DMS53 (cell line): ENCODE measurements at places on chromosomes 2 and 18.

DNA sequence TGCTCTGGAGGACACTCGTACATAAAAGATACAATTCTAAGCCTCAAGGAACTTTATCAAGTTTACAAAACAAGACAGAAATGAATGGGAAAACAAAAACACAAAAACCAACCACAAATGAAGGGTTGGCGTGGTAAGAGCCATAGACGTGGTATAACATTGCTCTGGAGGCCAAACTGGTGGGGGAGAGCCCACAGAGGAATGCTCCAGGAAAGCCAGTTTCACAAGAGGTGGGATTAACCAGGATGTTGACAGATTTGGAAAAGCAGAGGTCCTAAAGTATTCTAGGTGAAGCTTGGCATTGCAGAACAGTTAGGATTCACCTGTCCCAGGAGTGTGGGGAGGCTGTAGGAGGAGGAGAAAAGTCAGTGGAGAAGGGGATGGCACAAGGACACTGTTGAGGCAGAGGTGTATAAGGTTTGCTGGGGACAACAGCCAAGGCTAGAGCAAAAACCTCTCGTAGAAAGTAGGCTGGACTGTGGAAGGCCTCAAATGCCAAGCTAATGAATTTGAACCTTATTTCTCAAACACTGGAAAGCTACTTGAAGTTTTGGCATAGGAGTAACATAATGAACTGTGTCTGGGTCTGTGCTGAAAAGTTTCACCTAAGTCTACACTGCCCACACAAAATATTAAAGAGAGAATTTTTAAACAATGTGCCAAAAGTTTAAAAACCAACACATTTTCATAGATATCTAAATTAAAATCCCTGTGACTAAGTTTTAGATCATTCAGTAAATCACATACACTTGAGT is 135.1 kb downstream of the THADA start:
- DNase-seq = no peak

- no peak for DNase-seq
Measured at GRCh38 chr2:238131761-238132462, 6.6 kb upstream of the KLHL30 start.

GRCh38 chr2:152450176-152450575 is 115.2 kb downstream of the FMNL2 start:
- DNase-seq = no peak

GRCh38 chr2:201116959-201117734 is 1.2 kb downstream of the CFLAR start:
- DNase-seq = peak; percentile 74

GRCh38 chr2:221245045-221245444 is 327.1 kb downstream of the EPHA4 start:
- DNase-seq = no peak

- no peak for DNase-seq
Measured at GRCh38 chr18:67260841-67261240, 255.7 kb downstream of the DSEL start.

DNA sequence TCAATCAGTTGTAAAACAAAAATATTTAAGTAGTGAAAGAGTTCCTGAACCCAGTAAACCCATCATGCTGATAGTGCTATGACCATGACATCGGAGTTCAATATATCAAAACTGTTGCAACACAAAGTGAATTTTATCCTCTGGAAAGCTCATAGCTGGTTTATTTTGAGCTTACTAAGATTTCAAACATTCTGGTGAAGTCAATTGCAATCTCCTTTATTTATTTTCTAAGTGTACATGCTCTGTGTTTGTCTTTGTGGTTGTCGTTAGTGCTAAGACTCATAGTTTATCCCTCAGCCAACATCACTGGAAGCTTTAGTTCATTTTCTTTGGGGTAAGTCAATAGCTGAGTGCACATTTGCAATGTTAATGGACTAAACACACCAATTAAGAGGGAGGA is 91.9 kb downstream of the QPCT start:
- no peak for DNase-seq

- DNase-seq = peak; percentile 63
Measured at GRCh38 chr2:179107737-179108136, 57.8 kb upstream of the CCDC141 start.

DNA sequence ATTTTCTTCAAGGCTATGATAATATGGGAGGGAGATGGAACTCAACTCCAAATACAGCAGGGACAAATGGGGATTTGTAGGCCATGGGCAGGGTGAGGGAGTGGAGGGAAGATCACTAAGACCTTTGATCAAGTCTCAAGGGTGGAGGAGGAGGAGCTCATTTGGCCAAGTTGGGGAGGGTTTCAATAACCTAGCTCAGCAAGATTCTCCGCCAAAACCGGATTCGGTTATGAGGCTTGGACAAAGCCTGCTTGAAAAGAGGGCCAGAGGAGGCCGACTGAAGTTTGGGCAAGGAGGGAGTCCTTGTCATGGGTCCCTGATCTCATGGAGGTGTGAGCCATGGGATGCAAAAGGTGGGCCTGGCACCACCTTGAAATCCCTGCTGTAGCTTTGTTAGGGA is 68.8 kb downstream of the TSN start:
- no peak for DNase-seq

DNA sequence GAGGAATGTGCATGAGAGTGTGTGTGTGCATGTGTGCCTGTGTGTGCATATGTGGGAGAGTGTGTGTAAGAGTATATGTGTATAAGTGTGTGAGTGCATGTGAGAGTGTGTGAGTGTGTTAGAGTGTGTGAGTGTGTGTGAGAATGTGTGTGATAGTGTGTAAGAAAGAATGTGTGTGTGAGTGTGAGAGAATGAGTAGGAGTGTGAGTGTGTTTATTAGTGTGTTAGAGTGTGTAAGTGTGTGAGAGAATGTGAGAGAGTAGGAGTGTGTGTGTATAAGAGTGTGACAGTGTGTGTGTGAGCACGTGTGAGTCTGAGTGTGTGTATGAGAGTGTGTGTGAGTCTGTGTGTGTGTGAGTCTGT is 21.2 kb downstream of the GYPC start:
- no peak for DNase-seq

DNA sequence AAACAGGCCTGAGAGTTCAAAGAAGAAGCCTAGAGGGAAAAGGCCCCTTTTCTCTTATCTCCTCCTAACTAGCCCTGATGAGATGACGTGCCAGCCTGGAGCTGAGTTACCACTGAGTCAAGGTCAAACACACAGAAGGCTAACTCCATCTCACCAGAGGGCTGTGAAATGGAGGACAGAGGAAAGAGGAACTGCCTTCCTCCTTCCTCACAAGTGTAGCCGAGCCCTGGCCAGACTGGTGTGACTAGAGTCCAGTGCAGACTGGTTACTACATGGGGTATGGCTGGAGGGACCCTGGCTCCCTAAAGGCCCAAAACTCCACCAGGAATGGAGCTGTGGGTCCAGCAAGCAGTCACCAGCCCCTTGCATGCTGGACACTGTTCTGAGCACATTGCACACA is 35.7 kb upstream of the GYPC start:
- no peak for DNase-seq

GRCh38 chr2:188969236-188969635 is 4.9 kb upstream of the COL3A1 start:
- no peak for DNase-seq

- DNase-seq = no peak
Measured at GRCh38 chr18:57576316-57576715, 10.2 kb downstream of the FECH start.

GRCh38 chr2:143262389-143262788 is 133.2 kb downstream of the ARHGAP15 start:
- no peak for DNase-seq

DNA sequence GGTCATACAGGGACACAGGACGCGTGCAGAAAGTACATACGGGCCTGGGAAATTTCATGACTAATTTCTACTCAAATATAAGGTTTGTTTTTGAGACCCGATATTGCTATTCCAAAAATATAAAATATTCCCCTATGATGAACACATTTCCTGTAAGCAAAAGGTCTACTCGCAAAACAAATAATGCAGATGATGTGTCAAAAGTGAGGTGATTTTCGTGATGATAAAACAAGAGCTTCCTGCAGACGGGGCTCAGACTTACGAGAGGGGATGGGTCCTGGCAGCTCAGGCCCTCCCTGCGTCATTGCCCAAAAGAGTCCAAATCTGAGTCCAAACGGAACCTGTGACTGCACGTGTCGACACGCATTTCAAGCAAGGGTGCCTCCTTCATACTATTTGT is 62.7 kb downstream of the MBP start:
- no peak for DNase-seq

DNA sequence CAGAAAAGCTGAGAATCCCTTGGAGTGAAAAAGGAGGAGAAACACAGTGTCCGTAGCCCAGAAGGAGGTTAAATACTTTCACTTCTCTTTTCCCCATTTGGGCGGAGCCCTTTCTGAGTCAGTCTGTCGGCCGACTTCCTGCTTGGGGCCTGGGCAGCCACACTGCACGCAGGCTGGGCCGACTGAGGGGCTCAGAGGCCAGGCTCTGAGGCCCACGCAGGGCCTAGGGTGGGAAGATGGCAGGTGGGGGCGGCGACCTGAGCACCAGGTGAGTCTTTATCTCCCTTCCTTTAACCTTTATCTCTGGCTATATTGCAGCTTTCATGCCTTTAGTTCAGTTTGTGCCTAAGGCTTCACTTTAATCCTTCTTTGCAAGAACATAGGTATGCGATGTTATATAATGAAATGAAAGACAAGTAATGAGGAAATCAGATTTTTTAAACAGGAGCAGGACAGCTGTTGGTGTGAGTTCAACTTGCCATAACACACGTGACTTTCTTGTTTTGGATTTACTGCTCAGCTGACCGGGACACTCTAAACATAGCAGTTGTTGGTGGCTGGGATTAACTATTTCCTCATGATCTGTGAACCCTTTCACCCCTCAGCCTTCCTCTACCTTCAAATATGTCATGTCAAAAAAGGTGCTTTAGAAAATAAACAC is at the start of gene SP100:
Gene SP100, plus strand, starts transcription at position 141 of the 661 bp plus-strand sequence. Its CDS starts 96 bp downstream, at position 237.
- peak; percentile 82 for DNase-seq

- DNase-seq = no peak
Measured at GRCh38 chr18:74303936-74304335, 11.7 kb upstream of the C18orf63 start.

DNA sequence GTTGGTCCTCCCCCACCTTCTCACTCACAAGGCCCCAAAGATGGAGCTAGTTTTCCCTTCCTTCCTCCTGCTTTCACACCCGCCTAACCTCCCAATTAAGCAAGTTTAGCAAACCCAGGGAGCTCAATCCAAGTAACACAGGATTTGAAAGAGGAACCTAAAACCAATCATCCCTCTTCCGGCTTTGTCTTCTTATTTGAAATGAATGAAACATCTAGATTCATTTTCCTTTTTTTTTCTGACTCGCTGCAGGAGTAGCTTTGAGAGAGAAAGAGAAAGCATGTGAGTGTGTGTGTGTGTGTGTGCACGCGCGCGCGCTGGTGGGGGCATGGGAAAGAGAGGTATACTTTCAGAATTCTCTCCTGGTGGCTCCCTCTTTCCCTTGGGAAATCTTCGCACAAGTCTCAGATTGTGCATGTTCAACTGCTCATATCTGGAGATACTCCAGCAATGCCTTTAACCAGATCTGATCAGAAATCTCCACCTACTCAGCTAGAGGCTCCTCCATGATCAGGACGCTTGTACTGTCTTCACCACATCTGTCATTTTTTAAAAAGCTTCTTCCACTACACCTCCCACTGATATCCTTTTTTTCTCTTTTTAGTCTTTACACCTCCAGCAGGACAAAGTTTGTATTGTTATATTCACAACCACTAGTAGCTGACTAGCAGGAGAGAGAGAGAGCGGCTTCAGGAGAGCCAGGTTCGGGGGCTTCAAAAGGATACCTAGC is 1.7 kb downstream of the SLC8A1 start:
- peak; percentile 3 for DNase-seq

GRCh38 chr2:23269747-23270146 is 115.2 kb upstream of the KLHL29 start:
- DNase-seq = no peak

- no peak for DNase-seq
Measured at GRCh38 chr2:54666634-54667265, 56.7 kb upstream of the EML6 start.

DNA sequence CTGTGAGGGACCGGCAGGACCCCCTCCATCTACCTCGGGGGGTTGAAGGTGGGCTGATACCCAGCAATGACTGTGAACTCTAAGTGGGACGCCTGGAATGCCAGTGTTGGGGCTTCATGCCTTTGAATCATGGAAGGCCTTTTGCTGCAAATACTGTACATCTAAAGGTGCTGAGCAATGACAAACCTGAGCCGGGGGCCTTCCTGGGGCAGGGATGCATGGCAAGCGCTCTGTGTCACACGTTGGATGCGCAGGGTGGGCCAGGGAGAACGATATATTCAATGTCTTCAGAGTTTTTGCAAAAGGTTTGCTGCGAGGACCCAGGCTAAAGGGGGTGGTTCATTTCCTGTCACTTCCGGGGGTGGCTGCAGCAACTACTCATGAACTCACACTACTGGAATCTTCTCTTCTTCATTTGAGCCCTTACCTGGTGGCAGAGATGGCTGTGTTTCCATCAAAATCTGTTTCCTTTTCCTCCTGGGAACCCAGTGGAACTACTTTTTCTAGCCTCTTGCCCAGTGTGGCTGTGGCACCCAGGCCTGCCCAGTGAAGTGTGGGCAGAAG is 24.1 kb upstream of the INHBB start:
- no peak for DNase-seq

DNA sequence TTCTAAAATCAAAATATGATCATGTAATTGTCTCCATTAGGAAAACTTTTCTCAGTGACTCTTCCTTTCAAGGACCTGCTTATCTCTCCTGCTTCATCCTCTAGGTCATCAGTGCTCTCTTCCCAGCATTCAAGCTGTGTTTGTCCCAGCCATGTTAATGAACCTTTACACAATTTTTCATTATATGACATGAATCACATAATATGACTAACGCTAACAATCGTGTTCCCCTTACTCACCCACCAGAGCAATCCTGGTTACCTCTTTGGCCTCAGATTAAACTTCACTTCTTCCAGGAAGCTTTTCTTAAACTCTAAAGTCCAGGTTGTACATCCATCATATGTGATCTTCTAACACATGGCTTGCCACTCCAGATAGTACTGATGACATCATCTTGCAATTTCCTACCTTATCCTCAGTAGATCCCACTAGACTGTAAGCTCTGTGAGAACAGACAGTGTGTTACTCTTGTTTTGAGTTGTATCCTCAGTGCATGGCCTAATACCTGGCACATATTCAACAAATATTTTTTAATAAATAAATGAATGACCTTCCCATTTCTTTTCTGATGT is 882.9 kb upstream of the ZEB2 start:
- no peak for DNase-seq

DNA sequence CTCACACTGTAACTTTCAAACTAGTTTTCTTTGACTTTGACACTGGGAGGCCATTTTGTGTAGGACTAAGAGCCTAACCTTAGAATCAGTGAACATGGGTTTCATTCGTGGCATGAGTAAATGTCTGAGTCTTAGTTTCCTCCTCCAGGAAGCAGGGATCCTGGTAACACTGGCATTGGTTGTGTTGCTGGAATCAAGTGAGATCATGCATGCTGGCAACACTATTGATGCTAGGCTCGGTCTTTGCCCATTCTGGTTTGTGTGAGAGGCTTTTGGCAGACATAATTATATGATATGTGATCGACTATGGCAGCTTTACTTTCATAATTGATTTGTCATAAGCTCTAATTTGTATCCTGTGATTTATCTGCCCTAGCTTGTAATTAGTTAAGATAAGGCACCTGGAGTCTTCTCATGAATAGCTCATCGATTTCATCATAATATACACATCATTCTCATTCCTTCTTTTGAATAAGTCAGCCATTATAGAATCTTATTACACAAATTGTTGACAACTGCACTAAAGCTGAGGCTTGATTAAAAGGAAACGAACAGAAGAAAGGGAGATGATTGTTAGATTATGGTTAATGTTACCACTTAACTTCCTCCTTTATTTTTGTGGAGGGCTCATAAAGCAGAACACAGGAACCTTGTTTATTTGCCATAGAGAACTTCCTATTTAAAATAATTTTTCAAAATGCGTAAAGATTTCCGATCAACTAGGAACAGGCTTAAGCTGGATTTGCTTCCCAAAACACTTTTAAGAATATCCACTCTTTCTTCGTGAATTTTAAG is 12.6 kb downstream of the PPP1R1C start:
- DNase-seq = peak; percentile 19
